ENCODE measurements at places on chromosomes 5 and 9.

DNA sequence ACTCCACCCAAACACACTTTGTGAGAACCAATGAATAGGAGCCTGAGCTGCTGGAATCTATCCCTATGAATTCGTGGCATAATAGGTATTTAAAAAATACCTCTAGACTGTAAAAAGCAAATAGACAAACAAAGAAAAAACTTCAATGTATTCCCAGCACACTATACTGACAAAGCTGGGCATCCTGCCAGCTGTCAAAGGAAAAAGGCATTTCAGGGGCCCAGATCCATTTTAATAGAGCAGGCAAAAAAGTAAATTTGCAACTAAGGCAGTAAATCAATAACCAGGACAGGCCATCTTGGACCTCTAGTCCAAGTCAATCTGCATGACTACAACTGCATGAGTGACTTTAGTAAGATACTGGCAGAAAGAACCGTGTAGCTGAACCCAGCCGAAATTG lies 25.6 kb upstream of the LARP1 start:
- no peak for DNase-seq

- peak; percentile 23 for DNase-seq
Observed at GRCh38 chr5:167071981-167072610, 1219.3 kb upstream of the WWC1 start.

GRCh38 chr5:38143384-38143783 lies 115.0 kb upstream of the EGFLAM start:
- no peak for DNase-seq

GRCh38 chr5:96671441-96671840 lies 9.3 kb downstream of the CAST start:
- no peak for DNase-seq

- peak; percentile 63 for DNase-seq
Observed at GRCh38 chr5:59367791-59368394, 525.6 kb downstream of the PDE4D start.

Measured in fibroblast of skin of abdomen (primary cell).